Right ventricle myocardium superior (tissue), 1 donor: ENCODE measurements at places on chromosomes 5 and 9.
A peak's percentile ranks its signal among the peaks of the same experiment; 100 is the strongest.

DNA sequence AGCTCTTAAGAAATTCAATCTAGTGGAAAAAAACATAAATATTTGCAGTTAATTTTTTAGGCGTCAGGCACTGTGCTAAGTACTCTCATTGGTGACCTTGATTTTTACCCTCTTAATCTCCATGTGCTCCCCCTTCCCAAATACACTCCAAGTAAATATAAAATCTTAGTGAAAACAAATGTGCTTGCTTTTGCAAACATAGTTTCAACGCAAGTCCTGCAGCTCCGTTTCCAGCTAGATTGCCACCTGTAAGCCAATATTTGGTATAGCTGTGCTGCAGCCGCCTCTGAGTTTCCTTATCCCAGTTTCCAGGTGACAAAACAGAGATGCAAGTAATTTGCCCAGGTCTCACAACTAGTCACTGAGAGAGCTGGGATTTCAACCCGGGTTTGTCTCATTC is 1.9 kb upstream of the MTMR12 start:
- no peak for DNase-seq

- DNase-seq, result no peak
Measured at GRCh38 chr5:163910226-163910625, 404.8 kb downstream of the MAT2B start.

- no peak for DNase-seq
Measured at GRCh38 chr5:129241755-129242154, 147.2 kb downstream of the ISOC1 start.

DNA sequence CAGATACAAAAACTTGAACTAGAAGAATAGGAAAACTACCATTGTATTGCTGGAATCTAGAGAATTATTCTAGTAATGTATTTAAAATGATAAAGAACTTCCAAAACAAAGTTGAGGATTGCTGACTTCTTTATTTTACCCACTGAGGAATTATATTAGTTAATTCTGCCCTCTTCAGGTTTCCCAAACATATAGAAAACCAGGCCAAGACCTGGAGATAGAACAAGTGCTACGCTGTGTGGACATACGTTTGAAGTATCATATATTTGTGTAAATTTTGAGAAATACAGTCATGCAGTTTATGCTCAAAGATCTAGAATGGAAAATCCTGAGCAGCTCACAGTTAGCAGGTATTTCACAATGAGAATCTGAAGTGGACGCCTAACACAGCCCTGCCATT is 162.3 kb upstream of the CYLC2 start:
- DNase-seq, result no peak

- no peak for DNase-seq
Measured at GRCh38 chr9:36976371-36977030, 57.6 kb downstream of the PAX5 start.

GRCh38 chr9:135608999-135609317 is 30.4 kb downstream of the GLT6D1 start:
- DNase-seq, result no peak

DNA sequence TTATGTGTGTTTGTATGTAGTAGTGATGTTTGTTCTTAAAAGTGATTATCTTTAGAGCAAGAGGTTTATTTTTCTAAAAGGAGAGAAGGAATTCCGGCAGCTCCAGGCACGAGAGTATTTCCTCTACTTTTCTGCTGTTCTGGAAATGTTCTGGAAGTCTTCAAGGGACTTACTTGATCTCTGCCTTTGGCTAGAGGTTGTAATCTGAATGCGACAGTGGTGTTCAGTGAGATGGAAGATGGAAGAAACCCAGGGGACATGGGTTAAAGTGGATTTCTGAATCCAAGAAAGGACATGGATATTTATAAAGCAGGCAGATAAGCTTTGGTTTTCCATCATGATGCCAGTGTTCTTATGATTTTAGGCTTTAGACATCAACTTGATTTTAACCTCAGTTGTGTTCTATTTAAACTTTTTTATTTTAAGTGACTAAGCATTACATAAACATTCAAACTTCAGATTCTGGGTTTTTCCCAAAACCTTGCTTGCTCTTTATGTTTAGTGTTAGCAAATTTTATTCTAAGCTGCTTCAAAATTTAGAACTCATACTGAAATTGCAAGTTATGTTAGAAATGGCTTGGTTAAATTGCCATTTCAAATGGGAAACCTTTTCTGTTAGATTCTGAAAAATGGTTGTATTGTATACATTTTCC is 3.6 kb downstream of the GPR21 start:
- no peak for DNase-seq

DNA sequence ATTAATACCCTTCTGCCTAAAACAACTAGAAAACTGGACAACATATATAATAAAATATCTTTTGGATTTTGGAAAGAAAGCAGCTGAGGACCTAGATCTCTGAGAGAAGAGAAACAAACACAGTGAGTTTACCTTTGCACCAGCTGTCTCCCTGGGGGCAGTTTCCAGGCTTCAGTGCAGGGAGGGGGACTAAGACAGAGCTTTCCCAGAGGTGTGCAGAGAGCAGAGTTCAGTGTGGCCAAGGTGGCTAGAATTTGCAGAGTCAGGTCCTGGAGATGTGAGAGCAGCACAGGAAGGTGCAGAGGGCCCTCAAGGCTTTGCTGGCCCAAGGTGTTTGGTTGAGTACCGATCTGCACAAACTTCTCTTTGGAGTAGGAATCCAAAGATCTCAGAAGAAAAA is 26.3 kb upstream of the PTPDC1 start:
- DNase-seq, result no peak

- DNase-seq, result no peak
Measured at GRCh38 chr9:111897601-111898137, 1.1 kb downstream of the UGCG start.

GRCh38 chr5:17309462-17309861 is 92.0 kb downstream of the BASP1 start:
- DNase-seq, result no peak

GRCh38 chr9:18492612-18493011 is 18.7 kb downstream of the ADAMTSL1 start:
- DNase-seq, result no peak

DNA sequence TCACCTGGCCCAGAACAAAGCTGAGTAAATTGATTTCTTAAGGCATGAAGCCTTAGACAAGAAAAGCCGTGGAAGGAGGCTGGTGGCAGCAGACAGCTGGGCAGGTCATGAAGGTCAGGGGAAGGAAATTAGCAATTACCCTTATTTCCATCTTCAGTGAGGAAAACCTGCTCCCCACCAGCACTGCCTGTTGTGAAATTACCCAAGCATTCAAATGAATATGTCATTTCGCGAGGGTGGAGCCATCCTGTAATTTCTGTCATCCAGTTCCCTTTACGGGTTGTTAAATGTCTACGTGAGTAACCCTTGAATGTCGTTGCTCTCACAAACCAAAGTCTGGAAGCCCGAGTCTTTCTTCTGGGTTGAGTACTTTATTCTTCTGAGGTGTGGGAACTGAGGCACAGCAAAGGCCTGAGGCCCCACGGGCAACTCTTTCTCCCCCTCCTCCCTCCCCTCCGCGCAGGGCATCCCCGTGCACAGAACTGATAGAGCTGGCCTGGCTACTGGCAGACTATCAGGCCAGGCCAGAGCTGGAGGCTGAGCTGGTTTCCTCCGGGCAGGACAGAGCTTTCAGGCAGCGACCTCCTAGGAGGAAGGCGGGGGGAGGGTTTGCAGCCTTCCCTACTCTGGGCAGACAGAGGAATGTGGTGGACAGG is 22.0 kb upstream of the AK3 start:
- peak; percentile 51 for DNase-seq

- DNase-seq, result no peak
Measured at GRCh38 chr5:111280282-111280951, 56.2 kb downstream of the CAMK4 start.

- DNase-seq, result no peak
Measured at GRCh38 chr9:75142202-75142601, 53.9 kb downstream of the OSTF1 start.

DNA sequence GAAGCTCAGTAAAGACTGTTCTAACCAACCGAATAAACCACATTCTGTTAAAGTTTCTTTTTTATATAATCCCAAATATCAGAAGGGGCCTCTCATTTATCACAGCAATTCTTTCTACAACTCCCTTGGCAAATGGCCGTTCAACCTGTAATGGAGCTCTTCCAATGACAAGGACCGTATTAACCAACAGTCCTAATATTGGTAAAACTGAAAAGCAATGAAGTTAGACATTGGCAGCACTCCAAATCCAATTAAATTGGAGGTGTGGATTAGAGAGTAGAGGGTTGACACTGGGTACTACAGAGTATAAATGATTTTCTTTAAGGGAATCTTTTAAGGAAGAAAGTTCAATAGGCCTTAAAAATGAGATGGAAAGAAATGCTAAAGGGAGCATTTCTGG is 842 bp downstream of the TMED7 start:
- DNase-seq, result no peak

GRCh38 chr9:95045751-95046150 is 271.8 kb downstream of the FANCC start:
- DNase-seq, result no peak

DNA sequence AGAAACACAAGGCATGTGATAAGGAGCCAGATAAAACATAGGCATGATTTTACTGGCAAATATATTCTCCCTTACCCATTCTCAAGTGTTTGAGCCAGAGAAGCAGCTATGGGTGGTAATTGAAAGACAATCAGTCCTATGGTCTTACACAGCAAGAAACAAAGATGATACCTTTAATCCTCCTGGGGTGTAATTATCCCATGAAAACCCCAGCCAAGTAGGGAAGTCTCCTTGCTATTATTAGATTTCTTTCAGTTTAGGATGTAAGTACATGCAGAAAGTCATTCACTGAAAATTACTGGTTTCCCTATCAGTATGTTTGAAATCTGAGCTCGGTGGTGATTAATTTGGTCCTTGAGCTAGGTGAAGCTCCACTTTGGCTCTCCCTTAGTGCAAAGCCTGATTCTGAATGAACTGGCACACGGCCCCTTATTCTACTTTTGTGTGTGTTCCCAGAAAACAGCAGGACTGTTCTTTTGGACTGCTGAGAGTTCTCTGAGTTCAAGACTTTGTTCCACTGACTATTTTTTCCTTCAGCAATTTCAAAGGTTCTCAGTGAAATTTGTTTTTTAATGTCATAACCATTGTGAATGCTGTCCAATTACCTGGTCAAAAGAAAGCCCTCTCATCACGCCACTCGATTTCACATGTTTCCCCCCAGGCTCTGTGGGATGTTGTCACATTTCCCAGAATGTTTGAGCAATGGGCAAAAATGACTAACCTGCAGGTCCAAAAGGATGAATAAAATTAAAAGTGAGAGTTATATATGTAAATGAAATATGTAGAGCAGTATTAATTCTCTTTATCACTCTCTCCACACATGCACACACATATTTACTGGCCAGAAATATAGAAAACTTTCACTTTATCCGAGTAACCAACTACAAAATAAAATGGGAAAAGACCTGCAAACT is 343.0 kb downstream of the RAB3C start:
- no peak for DNase-seq

DNA sequence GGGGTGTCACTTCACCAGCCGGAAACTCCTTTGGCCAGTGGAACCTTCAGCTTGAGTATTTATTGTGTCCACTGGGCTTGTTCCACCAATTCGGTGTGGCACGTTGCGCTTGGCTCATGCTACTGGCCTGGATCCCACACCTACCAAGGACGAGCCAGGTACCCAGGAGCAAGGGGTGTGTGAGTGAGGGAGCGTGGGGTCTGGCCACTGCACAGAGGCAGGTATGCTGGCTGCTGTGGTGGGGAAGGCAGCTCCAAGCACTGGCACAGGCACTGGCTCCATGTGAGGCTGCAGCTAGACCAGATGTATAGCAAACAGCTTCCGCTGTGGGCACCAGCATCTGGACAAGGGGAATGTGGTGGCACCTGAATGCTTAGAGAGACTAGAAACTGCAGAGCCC is 28.1 kb upstream of the CYLC2 start:
- peak; percentile 8 for DNase-seq
